ENCODE measurements at places on chromosomes 1 and 21.

DNA sequence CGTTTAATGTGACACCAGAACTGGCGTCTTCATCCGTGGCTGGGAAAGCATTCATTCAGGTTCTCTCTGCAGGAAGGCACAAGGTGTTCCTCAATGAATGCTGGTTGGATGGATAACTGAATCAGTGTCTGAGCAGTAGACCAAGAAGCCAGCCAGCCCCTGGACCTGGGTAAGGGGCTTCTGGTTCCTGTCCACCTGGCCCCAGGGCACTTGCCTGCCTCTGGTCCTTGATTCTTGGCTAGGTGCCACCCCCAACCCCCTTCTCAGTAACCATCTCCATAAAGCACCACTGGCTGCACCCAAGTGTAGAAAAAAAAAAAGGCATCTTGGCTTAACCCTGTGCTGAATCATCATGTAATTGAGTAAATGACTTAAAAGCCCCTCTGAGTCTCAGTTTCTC lies 59.1 kb downstream of the KCND3 start:
- no peak for DNase-seq

GRCh38 chr1:101257500-101258325 lies 20.9 kb downstream of the S1PR1 start:
- no peak for DNase-seq

DNA sequence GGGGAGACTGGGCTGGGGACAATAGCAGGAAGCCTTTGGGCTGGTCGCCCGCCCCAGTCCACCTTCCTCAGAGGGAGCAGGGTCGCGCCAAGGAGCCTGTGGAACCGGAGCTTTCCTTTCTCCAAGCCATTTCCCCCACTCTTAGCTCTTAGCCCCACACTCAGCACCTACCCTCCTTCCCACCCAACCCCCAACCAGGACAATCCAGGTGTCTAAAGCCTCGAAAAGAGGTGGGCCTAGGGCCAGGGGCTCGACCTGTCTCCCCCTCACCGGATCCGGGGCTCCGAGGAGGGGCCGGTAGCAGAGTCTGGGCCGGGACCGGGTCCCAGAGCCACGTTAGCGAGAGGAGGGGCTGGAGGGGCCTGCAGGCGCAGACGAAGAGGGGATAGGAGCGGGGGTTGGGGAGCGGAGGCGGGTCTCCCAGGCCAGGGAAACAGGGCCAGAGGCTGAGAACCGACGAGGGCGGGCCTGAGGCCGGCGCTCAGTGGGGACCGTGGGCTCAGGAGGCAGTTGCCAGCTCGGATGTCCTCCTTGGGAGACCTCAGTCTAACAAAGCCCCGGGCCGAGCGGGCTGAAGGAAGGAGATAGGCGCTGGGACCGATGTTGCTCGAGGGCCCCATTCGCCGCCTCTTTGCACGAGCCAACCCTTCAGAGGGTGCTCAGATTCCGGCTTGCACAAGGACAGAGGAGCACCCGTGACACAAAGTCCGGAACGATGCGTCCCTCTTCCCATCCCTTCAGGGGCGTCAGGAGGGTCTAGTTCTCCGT lies 943 bp downstream of the SEMA6C start:
- no peak for DNase-seq

- DNase-seq = peak; percentile 98
Observed at GRCh38 chr1:230849451-230850224, 18.7 kb downstream of the C1orf198 start.

- DNase-seq = no peak
Observed at GRCh38 chr1:68801440-68801839, 304.6 kb upstream of the DEPDC1 start.

GRCh38 chr21:34296878-34297277 lies 66.9 kb upstream of the KCNE2 start:
- DNase-seq = no peak

DNA sequence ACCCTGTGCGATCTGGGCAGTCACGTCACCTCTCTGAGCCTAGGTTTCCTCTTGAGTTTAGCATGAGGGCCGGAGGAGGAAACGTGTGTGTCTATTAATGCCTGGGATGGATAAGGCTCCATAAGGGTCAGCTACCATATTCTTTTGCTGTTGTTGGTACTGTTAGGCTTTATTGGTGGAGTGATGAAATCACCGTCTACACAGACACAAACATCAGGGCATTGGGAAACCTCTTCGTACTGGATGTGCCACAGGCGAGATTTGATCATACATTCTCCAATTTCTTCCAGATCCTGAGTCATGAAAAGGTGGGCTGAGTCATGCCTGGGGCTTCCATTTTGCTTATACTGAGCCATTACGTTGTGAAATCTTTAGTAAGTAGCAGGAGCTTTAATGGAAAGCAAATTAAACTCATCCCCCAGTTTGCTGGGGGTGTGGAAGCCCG lies 24.9 kb upstream of the GRHL3 start:
- DNase-seq = peak; percentile 76
